RWPE2 (cell line): ENCODE measurements at places on chromosomes 16 and 17.

DNA sequence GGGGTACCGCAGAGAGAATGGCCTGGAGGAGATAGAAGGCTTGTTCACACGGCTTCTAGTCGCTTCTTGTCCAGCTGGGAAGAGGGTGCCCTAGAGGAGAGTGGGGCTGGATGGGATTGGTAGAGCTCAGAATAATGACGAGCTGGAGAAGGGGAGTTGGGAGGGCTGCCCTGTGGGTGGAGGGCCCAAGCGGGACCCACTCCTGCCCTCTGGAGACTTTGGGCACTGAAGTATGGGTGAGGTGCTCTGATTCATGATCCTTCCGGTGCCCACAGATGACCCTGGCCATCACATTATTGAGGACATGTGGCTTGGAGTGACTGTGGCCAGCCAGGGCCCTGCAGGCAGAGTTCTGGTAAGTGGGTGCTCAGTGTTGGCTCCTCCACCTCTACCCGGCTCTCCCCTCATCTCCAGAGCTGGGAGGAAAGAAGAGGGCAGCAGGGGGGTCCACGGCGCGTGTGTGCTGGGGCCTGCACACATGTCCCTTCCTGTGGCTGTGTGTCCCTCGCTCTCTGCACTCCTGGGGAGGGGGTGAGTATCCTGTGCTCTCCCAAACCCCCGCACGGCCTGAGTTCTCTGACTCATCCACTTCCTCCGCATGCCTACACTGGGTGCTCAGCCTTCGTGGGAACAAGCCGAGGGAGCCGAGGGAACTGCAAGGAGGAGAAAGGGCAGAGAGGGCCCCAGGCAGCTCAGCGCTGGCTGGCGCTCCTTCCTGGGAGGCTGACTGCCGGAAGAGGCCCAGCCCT, 8.5 kb downstream of the ITGA3 start:
- no peak overlapping the region for H3K4me3 ChIP-seq
- peak overlapping the region; percentile 100 for H3K27ac ChIP-seq
- H3K4me1 ChIP-seq = peaks cover 56% of the 10 kb centered on the region
- DNase-seq = peak; percentile 99
- H3K36me3 ChIP-seq = peaks cover 90% of the 10 kb centered on the region

GRCh38 chr16:4341250-4341649, 9.9 kb downstream of the PAM16 start:
- H3K4me1 ChIP-seq = no peaks in the 10 kb centered on the region
- peaks cover 22% of the 10 kb centered on the region for H3K36me3 ChIP-seq
- H3K27ac ChIP-seq = no peak overlapping the region

GRCh38 chr17:36074365-36074764, 10.3 kb downstream of the CCL18 start:
- no peak overlapping the region for H3K27ac ChIP-seq
- H3K27me3 ChIP-seq = peaks cover 5% of the 10 kb centered on the region
- no peaks in the 10 kb centered on the region for H3K36me3 ChIP-seq
- H3K4me3 ChIP-seq = no peak overlapping the region
- no peaks in the 10 kb centered on the region for H3K4me1 ChIP-seq

- peaks cover 45% of the 10 kb centered on the region for H3K36me3 ChIP-seq
- H3K27ac ChIP-seq = peak overlapping the region; percentile 98
- peak overlapping the region; percentile 1 for H3K4me3 ChIP-seq
- peaks cover 58% of the 10 kb centered on the region for H3K4me1 ChIP-seq
- DNase-seq = no peak
Observed at GRCh38 chr17:969811-970355, 9.7 kb downstream of the NXN start.

DNA sequence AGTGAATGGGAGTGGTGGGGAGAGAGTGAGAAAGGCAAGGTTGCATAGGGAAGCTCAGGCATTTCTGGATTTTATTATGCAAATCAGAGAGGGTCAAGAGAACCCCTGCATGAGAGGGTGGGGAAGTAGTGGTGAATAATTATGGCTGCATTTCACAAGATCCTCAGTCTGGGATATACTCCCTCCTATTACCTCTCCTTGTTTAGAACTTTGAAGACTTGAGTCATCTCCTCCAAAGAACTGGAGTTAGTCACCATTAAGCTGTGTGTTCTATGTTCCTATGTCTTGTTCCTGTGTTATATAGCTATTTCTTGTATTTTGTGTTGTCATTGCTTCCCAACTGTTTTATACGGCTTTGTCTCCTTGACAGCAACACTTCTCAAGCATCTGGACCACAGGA, 18.4 kb downstream of the SOX9 start:
- H3K4me1 ChIP-seq = peaks cover 34% of the 10 kb centered on the region
- H3K27ac ChIP-seq = no peak overlapping the region
- H3K27me3 ChIP-seq = no peaks in the 10 kb centered on the region
- DNase-seq = no peak

DNA sequence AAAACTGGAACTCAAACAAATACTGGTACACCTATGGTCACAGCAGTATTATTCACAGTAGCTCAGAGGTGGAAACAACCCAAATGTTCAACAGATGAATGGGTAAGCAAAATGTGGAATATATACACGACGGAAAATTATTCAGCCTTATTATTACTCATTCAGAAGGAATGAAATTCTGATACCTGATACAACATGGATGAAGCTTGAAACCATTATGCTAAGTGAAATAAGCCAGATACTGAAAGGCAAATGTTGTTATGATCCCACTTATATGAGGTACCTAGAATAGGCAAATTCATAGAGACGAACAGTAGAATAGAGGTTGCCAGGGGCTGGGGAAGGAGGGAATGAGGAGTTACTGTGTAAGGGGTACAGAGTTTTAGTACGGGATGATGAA, 27.1 kb upstream of the MYLK3 start:
- H3K4me3 ChIP-seq = no peak overlapping the region
- no peak for DNase-seq
- H3K4me1 ChIP-seq = no peaks in the 10 kb centered on the region
- H3K36me3 ChIP-seq = no peaks in the 10 kb centered on the region

- H3K36me3 ChIP-seq = no peaks in the 10 kb centered on the region
- peaks cover 38% of the 10 kb centered on the region for H3K4me1 ChIP-seq
- DNase-seq = no peak
- peak overlapping the region; percentile 87 for H3K27ac ChIP-seq
- H3K4me3 ChIP-seq = no peak overlapping the region
Observed at GRCh38 chr17:78374631-78375274, 3.7 kb upstream of the PGS1 start.

- no peaks in the 10 kb centered on the region for H3K36me3 ChIP-seq
- no peak overlapping the region for H3K27ac ChIP-seq
- H3K27me3 ChIP-seq = no peaks in the 10 kb centered on the region
- no peak overlapping the region for H3K4me3 ChIP-seq
- no peaks in the 10 kb centered on the region for H3K4me1 ChIP-seq
- DNase-seq = no peak
Observed at GRCh38 chr16:78813661-78814311, 714.3 kb downstream of the WWOX start.

GRCh38 chr16:79943736-79944135, 343.2 kb upstream of the MAF start:
- no peaks in the 10 kb centered on the region for H3K27me3 ChIP-seq
- peaks cover 12% of the 10 kb centered on the region for H3K4me1 ChIP-seq
- no peaks in the 10 kb centered on the region for H3K36me3 ChIP-seq
- DNase-seq = no peak
- no peak overlapping the region for H3K4me3 ChIP-seq

DNA sequence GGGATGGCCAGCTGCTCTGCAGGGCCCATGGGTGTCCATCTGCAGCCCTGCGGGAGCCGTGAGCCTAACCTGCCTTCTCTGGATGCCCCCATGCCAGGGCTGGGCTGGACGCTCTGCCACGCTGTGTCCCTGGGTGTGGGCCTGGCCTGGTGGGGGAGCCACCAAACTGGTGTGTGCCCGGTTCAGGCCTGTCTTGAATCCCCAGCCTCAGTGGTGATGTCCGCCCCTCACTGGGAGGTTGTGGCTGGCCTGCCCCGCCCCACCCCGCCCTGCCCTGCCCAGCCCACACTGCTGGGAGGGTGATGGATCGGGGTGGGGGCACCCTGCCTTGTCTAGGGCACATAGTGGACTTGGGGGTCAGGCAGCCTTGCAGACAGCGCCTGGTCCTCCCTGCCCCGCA, 50.1 kb upstream of the PVALEF start:
- H3K4me1 ChIP-seq = no peaks in the 10 kb centered on the region
- H3K27me3 ChIP-seq = no peaks in the 10 kb centered on the region
- no peak overlapping the region for H3K27ac ChIP-seq
- H3K4me3 ChIP-seq = no peak overlapping the region
- DNase-seq = no peak
